CD4-positive, alpha-beta T cell (primary cell): ENCODE measurements at places on chromosomes 13 and 19. TPM values are rescaled to one million over a fixed set of nuclear protein-coding genes. Genes with fewer than 3 reads are reported as not detected.

- peak; percentile 47 for DNase-seq
Measured at GRCh38 chr19:38142176-38143035, 81.6 kb downstream of the DPF1 start.

DNA sequence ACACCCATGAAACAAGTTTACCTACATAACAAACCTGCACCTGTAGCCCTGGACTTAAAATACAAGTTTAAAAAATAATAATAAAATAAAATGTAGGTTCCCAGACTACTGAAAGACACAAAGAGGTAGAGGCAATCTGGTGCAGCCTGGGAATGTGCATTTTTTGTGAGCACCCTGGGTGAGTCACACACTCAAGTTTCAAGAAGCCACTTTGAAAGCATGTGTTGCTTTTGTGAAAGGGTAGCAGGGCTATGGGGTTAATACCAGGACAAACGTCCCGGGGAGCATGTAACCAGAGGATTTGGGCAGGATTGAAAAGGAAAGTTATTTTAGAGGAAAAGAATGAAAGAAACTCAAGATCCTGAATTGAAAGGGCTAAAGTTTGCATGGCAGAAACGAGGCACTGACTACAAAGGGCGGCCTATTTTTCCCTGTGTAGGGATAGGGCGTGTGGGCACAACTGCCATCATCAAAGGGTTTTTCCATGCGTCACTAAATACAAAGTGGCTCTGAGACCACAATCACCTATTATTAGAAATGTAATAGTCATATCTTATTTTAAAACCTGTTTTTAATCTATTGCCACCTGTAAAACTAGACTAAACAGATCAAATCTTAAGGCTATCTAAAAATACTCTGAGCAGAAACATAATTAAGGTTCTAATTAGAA is 314.9 kb downstream of the COG6 start:
- no peak for DNase-seq

DNA sequence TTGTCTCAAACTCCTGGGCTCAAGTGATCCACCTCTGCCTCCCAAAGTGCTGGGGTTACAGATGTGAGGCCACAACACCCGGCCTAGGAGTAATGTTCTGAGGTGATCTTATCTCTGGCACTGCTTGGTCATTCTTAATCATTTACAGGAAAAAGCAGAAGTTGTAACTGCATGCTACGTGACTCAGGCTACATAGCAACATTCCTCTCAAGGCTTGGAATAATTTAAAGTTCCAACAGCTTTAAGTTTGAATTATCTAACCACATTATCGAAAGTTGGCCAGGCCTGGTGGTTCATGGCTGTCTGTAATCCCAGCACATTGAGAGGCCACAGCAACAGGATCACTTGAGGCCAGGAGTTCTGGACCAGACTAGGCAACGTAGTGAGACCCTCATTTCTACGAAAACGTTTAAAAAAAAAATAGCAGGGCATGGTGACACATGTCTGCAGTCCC is 3.9 kb upstream of the B9D2 start:
- no peak for DNase-seq

GRCh38 chr13:77833331-77833863 is 85.2 kb downstream of the EDNRB start:
- no peak for DNase-seq

- DNase-seq, result no peak
Measured at GRCh38 chr13:99526549-99526948, 25.3 kb downstream of the TM9SF2 start.

GRCh38 chr19:35404879-35405622 is 34.2 kb downstream of the GPR42 start:
- DNase-seq, result no peak

GRCh38 chr13:44293374-44293773 is 80.2 kb upstream of the SERP2 start:
- DNase-seq, result no peak

DNA sequence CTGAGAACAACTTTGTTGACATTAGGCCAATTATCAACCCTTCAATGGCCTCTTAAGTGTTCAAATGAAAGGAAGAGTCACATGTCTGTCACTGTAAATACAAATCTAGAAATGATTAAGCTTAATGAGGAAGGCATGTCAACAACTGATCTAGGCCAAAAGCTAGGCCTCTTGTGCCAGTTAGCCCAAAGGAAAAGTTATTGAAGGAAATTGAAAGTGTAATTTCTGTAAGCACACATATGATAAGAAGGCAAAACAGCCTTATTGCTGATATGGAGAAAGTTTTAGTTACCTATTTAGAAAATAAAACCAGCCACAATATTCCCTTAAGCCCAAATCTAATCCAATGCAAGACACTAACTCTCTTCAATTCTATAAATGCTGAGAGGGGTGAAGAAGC is 604.7 kb downstream of the SLITRK6 start:
- no peak for DNase-seq

- DNase-seq, result no peak
Measured at GRCh38 chr13:45602183-45603170, 13.1 kb downstream of the ERICH6B start.

CEACAM3 gene
- not detected for total RNA-seq

CPAMD8 gene
- 0.05 TPM for total RNA-seq

GRCh38 chr13:40682449-40683240 is 16.2 kb upstream of the FOXO1 start:
- DNase-seq, result no peak

DNA sequence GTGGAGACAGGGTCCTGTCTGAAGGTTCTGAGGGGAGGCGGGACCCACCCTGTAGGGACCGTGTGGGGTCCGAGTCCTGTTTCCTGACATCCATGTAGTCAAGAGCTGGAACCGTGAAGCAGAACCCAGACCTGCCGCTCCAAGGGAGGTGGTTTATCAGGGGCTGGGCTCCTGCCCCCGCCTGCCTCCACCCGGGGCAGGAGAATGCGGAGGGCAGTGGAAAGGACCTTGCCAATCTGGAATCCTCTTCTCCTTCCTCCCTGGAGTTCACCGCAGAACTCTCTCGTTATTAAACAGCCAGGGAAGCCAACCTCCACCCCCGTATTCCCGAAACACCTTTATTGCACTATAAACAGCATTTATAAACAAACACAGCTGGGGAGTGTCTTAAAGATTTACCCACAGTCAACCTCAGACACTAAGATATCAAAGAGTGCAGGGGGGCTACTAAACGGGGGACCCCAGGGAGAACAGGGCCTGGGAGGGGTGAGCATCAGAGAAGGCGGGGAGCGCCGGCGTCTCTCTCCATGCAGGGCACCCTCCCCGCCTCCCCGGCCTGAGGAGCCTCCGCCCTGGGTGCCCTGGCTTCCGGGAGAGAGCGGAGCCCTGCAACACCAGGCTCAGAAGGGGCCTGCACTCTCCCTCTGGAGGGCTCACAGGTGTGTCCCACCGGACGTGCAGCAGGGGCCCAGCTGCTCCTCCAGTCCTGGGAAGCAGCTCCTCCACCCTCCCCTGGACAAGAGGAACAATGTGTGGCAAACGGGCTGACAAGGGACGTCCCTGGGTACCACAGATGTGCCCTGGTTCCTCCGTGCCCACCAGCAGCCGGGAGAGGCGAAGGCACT is 3.6 kb downstream of the C2CD4C start:
- no peak for DNase-seq

- no peak for DNase-seq
Measured at GRCh38 chr13:33537676-33538075, 252.1 kb upstream of the STARD13 start.

GRCh38 chr19:48784527-48784926 is 26.3 kb downstream of the BCAT2 start:
- no peak for DNase-seq

DDA1 gene
- 41.4 TPM for total RNA-seq

DNA sequence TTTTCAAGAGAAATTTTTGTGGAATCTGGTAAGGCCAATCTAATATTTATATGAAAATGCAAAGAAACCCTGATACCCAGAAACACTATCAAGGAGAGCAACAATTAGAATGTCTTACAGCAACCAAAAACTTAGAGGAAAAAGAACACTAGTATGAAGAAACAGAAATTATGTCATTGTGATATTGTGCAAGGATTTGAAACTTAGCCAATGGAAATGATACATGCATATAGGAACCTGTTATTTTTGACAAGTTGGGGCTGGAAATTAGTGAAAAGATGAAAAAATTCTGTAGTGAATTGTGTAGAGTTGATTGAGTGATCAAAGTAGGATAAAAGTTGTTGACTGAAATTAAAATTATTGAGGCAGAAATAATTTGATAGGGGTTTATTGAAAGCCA is 792.6 kb upstream of the SLITRK6 start:
- no peak for DNase-seq

DYRK1B gene
- 19.4 TPM for total RNA-seq

OR4F17 gene
- total RNA-seq, result not detected

SEMA6B gene
- total RNA-seq, result 0.14 TPM

- DNase-seq, result no peak
Measured at GRCh38 chr19:42153672-42154433, 21.6 kb upstream of the POU2F2 start.

ZMYM5 gene
- 32.1 TPM for total RNA-seq

- no peak for DNase-seq
Measured at GRCh38 chr13:51557875-51558612, 26.2 kb upstream of the WDFY2 start.

DNA sequence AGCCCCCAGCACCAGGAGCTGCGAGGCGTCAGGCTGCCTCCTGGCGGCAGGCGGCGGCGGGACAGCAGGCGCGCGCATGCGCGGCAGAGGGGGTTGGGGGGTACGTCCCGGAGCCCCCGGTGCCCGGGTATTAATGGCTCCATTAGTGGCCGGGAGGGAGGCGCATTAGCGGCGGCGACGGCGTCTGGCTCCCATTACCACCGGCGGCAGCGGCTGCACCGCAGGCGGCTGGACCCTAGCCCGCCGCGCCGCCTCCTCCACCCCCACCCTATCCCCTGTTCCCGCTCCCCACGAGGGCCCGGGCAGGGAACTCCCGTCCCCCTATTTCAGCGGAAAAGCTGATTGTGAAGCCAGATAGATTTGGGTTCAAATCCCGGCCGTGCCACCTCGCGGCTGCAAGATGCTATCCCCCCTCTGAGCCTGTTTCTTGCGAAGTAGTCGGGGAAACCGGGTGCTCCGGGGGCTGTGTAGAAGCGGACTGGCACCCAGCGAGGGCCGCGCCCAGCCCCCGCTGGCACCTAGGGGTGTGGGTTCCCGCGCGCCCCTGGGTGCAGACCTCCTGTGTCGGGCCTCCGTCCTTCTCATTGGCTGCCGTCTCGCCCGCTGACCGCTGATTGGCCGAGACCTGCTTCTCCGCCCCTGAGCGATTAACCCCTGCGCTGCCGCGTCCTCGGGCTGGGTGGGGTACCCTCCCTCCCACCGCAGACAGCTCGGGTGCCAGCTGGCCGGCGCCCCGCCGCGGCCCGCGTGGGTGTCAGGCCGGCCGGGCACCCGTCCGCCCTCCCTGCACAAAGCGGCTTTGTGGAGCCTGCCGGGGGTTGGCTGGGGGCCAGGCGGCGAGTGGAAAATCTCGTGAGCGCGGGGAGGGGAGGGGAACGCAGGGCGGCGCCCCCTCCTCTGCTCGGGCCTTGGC is 11.1 kb downstream of the CIC start:
- peak; percentile 85 for DNase-seq

DNA sequence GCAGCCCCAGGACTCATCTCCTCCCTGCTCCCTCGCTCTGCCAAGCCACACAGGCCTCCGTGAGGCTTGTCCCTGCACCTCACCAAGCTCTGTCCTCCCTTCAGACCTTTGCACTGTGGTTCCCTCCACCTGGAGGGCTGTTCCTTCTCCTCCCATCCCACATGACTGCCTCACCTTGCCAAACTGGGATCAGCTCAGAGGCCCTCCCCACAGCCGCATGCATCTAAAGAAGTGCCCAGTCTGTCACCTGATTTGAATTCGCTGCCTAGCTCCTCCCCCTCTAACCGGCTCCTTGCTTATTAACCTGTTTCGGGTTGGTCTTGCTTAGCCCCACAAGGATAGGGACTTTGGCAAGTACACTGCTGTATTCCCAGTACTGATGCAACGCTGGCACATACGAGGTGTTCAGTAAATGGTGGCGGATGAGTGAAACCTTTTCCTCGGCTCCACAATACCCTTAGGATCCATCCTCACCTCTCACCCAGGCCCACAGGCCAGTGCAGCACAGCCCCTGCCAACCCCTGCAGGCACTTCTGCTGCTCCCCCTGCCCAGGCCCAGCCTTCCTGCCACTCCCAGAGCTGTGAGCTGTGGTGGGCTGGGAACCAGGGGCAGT is 4.4 kb downstream of the AKT2 start:
- DNase-seq, result no peak

DNA sequence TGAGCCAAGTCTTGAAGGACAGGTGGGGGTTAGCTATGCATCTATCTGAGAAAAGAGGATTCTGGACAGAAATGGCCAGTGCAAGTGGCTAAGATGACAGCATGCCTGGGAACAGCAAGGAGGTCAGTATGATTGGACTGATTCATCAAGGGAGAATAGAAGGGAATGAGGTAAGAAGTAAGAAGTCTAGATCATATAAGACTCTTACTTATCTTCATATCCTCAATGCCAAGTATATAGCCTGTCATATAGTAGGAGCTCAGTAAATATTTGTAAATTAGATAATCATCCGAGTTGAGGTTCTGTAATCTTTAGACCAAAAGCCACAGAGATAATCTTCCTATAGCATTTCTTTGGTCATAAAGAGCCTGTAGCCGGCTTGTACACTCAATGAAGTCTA is 103.3 kb upstream of the MLNR start:
- no peak for DNase-seq

- DNase-seq, result no peak
Measured at GRCh38 chr19:12646551-12646950, 20.0 kb downstream of the MAN2B1 start.

KANK3 gene
- 0.87 TPM for total RNA-seq

DNA sequence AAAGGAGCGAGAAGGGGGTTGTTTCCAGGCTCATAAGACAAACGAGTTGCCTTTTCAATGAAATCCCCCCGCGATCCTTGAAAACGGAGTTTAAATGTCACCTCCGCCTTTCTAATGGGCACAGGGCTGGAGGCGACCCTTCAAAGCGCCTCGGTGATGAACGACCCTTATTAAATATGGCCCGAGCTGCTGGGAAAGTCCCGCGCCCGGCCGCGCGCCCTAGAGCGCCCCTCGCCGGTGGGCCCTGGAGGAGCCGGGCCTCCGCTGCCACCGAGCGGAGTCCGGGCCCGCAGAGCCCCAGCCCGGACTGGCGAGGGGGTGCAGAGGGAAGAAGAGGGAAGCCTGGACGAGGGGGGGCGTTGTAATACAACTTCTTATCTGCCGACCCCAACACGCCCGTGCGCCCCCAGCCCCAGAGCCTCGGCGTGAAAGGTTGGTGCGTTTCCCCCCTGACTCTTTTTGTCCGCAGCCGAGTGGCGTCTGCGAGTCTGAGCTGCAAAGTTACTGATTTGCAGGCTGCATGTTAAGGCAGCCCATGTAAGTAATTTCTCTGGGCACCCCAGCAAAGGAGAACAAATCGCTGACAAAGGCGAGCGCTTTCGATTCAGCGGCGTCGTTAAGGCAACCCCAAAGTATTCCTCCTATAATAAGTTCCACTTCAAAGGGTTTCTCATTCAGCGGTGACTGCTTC is 11.9 kb downstream of the ZIC5 start:
- no peak for DNase-seq

LGALS14 gene
- total RNA-seq, result not detected

GRCh38 chr13:83752141-83752540 is 130.1 kb downstream of the SLITRK1 start:
- no peak for DNase-seq
